ENCODE measurements at places on chromosomes 1 and 21. TPM values are rescaled to one million over a fixed set of nuclear protein-coding genes. Genes with fewer than 3 reads are reported as not detected.
A peak's percentile ranks its signal among the peaks of the same experiment; 100 is the strongest.

SLAMF9 gene
- not detected for total RNA-seq

DNA sequence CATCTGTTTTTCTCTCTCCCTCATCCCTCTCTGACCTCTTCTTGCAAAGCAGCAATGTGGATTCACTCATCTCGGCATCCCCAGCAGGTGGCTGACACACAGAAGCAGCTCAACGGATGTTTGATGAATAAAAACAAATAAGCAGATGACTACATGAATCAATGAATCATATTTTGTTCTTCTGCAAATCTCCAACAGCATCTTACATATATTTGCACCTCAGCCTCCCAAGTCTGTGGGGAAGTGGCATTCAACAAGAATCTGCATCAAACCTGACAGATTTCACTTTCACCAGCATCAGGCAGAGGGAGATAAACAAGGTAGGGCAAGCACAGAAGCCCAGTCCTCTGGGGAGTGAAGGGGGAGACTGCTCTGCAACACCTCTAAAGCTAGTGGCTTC, 34.0 kb downstream of the CAPN8 start:
- no peak overlapping the region for H3K4me3 ChIP-seq
- no peaks in the 10 kb centered on the region for H3K27me3 ChIP-seq
- no peak for DNase-seq
- no peaks in the 10 kb centered on the region for H3K36me3 ChIP-seq
- H3K27ac ChIP-seq = no peak overlapping the region

DNA sequence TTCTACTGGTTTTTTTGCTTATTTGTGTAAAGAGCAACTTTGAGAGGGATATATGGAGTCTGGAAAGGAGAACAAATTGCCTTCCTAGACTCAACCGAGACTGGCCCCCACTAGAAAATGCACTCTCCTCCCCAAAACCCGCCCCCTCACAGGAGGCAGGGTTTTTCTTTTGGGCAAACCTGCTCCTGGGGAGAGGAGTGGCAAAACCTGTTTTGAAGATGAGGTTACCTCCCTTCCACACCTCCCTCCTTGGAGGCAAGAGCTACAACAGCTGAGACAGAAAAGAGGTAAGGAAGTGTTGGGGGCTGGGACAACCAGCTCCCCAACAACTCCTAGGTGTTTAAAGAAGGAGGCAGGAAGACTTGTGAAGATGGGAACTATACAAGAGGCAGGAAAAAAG, at the start of gene BNIPL:
BNIPL (plus strand) TSS at position 231 of the 400 bp plus-strand sequence; CDS start at position 371, 140 bp downstream.
- H3K36me3 ChIP-seq = no peaks in the 10 kb centered on the region
- no peak within 1 kb of the TSS for H3K4me3 ChIP-seq
- no peak for DNase-seq
- H3K27me3 ChIP-seq = no peaks in the 10 kb centered on the region
- no peak within 1 kb of the TSS for H3K27ac ChIP-seq

AMY1A gene
- total RNA-seq = not detected

COG2 gene
- total RNA-seq = 33.5 TPM

TBX15 gene
- 2.8 TPM for total RNA-seq

GRCh38 chr1:155307247-155307740, 1.4 kb upstream of the FDPS start:
- peak overlapping the region; percentile 97 for H3K27ac ChIP-seq
- no peaks in the 10 kb centered on the region for H3K27me3 ChIP-seq
- no peaks in the 10 kb centered on the region for H3K36me3 ChIP-seq
- peak; percentile 69 for DNase-seq
- peaks cover 14% of the 10 kb centered on the region for H3K4me1 ChIP-seq
- H3K4me3 ChIP-seq = no peak overlapping the region

- H3K4me3 ChIP-seq = no peak overlapping the region
Measured at GRCh38 chr1:193539731-193540459, 353.5 kb upstream of the B3GALT2 start.

GRCh38 chr1:200243042-200243437, 166.8 kb downstream of the ZNF281 start:
- H3K4me3 ChIP-seq = no peak overlapping the region
- DNase-seq = peak; percentile 55
- peaks cover 17% of the 10 kb centered on the region for H3K4me1 ChIP-seq
- peak overlapping the region; percentile 46 for H3K27ac ChIP-seq
- no peaks in the 10 kb centered on the region for H3K36me3 ChIP-seq
- H3K27me3 ChIP-seq = no peaks in the 10 kb centered on the region

- H3K4me1 ChIP-seq = peaks cover 5% of the 10 kb centered on the region
- peaks cover 66% of the 10 kb centered on the region for H3K27me3 ChIP-seq
- no peak overlapping the region for H3K27ac ChIP-seq
- H3K36me3 ChIP-seq = no peaks in the 10 kb centered on the region
- DNase-seq = no peak
Measured at GRCh38 chr1:16006010-16006409, 2.0 kb downstream of the SRARP start.

GRCh38 chr21:34054259-34054658, 19.1 kb upstream of the MRPS6 start:
- no peaks in the 10 kb centered on the region for H3K27me3 ChIP-seq
- H3K36me3 ChIP-seq = no peaks in the 10 kb centered on the region
- no peak overlapping the region for H3K4me3 ChIP-seq

- H3K4me3 ChIP-seq = no peak overlapping the region
- no peaks in the 10 kb centered on the region for H3K27me3 ChIP-seq
- H3K27ac ChIP-seq = no peak overlapping the region
Measured at GRCh38 chr1:165423136-165423535, 21.8 kb downstream of the RXRG start.

SELL gene
- not detected for total RNA-seq

LCE1F gene
- not detected for total RNA-seq

DNA sequence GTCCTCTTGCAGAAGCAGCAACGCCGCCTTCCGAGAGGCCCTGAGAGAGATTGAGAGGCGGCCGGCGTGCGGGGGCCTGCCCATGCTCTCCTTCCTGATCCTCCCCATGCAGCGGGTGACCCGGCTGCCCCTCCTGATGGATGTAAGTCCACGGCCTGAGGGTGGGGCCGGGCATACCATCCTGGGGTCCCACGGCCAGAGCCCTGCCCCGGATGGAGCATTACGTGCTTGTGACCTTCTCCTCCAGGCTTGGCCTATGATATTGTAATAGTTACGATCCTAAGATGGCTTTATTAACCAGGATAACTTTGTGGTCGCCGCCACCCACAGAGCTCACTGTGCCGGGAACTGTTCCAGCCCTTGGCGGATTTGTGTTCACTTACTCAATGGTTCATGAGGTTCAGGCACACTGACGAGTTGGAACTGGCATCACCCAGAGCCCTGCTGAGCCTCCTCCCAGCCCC, 18.9 kb downstream of the ARHGEF16 start:
- H3K27me3 ChIP-seq = no peaks in the 10 kb centered on the region
- no peaks in the 10 kb centered on the region for H3K36me3 ChIP-seq
- no peak overlapping the region for H3K4me3 ChIP-seq
- H3K4me1 ChIP-seq = peaks cover 14% of the 10 kb centered on the region
- no peak overlapping the region for H3K27ac ChIP-seq

GRCh38 chr21:15260604-15261003, 195.8 kb upstream of the NRIP1 start:
- H3K4me3 ChIP-seq = no peak overlapping the region
- no peaks in the 10 kb centered on the region for H3K27me3 ChIP-seq
- no peak for DNase-seq
- H3K27ac ChIP-seq = no peak overlapping the region

SERTAD4 gene
- total RNA-seq = 2.5 TPM

DNA sequence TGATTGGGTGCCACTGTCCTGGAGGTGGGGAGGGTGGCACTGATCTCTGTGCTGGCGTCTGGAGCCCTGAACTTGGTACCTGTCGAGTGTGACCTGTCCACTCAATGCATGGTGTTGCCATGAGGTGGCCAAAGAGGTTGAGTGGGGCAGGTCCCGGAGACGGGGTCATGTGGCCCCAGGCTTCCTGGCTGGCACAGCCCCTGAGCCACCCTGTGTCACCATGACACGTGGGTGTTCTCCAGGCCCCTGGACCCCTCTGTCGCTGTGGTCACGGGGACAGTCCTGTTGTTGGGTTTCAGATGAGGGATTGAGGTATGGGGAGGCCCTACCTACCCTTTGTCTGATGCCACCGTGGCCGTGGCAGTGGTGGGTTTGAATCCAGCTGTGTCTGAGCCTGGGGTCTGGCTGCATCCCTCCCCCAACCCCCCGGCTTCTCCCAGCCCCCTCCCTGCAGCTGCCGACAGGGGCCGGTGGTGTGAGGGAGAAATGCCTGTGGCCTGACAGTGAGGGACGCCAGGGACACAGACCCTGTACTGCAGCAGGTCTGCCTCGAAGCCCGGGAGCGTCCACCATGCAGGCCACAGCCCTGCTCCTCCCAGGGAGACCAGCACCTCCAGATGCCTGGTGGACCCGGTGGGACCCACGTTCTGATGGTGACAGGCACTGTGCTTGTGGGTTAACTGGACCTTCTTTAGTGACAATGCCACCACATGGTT, 12.0 kb downstream of the TRPM2 start:
- no peak overlapping the region for H3K4me3 ChIP-seq
- no peak overlapping the region for H3K27ac ChIP-seq
- no peaks in the 10 kb centered on the region for H3K36me3 ChIP-seq
- DNase-seq = no peak
- H3K27me3 ChIP-seq = peaks cover 27% of the 10 kb centered on the region

ANKRD34A gene
- total RNA-seq = 0.28 TPM

DNA sequence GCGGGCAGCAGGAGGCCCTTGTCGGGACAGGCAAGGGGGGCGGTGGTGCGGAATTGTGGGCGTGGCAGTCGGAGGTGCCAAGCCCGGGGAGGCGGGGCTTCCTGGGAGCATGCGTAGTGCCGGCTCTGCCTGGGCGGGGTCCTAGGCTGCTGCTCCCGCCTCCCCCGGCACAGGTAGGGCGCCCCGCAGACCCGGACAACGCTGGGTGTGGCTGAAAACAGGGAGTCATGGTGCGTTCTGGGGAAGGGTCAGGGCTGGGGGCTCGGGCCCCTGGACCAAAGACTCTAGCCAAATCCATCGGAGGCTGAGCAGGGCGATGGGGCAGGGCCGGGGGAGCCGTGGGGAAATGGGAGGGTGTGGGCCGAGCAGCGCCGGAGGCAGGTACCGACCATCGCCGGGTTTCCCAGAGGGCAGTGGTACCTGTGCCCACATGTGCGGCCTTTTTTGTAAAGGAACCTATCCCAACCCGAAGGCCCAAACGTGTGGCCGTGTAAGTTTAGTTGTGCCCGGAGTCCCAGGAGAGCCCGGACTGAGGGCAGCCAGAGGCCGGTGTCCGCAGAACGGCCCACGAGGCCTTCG, 231.9 kb downstream of the SDCCAG8 start:
- DNase-seq = no peak
- H3K4me1 ChIP-seq = peaks cover 5% of the 10 kb centered on the region
- no peaks in the 10 kb centered on the region for H3K36me3 ChIP-seq
- no peak overlapping the region for H3K4me3 ChIP-seq
- no peak overlapping the region for H3K27ac ChIP-seq
- no peaks in the 10 kb centered on the region for H3K27me3 ChIP-seq

DNA sequence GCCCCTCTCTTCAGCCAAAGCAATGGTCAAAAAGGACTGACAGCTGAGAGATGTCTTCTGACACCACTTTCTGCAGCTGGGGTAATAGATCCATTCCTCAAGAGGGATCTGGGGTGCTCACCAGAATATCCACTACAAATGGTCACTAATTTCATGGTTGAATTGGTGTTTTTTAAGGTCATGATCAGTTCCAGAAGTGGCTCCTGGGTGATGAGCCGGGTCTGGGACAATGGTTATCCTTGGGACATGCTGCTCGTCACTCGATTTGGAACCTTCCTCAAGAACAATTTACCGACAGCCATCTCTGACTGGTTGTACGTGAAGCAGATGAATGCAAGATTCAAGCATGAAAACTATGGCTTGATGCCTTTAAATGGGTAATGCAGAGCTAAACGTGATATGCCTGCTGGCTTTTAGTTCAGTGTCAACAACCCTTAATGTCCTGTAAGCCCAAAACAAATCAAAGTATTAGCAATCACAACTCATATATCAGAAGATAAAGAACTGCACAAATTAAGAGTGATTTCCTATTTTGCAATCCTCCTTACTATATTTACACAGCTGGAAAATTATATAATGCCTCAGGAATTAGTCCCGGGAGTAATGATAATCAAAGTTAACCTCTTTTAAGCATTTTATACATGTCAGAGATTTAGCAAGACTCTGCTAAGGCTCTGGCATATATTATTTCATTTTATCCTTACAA, 20.1 kb downstream of the FMO3 start:
- no peaks in the 10 kb centered on the region for H3K36me3 ChIP-seq
- H3K27ac ChIP-seq = no peak overlapping the region
- no peak overlapping the region for H3K4me3 ChIP-seq
- no peak for DNase-seq
